ENCODE measurements at places on chromosomes 7 and 10.

DNA sequence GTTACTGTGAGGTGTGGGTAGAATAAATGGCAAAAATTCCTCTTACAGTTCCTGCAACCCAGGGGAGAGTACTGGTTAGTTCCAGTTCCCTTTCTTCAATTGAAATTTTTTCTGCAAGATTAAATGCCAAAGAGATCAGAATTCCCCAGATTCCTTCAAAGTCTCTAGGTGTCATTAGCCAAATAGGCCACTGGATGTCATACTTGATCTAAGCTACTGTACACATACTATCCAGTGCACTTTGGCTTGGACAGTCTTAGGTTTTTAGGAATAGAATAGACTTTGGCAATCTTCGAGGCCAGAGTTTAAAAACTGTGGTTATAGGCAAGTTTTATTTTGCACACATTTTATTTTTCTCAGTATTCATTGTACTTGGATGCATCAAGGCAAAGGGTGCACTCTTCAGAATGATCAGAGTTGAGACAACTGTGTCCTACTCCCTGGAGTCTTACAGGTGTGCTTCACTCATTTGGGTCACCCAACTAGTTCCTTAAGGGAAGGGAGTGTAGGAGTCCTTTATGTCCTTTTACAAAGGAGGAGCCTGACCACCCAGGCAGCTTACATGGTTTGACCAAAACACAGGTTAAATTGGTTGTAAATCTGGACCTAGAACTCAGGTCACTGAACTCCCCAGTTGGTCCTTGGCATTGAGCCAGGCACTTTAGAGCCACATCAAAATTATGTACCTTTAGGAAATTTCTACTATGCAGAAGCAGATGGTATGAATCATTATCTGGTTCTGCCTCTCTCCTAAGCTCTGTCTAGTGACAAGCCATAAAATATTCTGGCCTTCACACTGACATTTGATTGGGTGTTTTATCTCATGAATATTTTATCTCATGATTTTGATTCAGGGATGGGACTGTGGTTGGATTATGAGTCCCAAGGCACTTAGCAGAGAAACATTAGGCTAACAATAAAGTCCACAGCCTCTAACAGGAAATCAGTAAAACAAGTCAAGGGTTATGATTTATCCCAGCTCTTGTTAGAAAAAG lies 49.5 kb downstream of the ASAH2B start:
- peak; percentile 77 for DNase-seq

GRCh38 chr7:1042492-1042833 lies 1.9 kb upstream of the GPR146 start:
- no peak for DNase-seq

DNA sequence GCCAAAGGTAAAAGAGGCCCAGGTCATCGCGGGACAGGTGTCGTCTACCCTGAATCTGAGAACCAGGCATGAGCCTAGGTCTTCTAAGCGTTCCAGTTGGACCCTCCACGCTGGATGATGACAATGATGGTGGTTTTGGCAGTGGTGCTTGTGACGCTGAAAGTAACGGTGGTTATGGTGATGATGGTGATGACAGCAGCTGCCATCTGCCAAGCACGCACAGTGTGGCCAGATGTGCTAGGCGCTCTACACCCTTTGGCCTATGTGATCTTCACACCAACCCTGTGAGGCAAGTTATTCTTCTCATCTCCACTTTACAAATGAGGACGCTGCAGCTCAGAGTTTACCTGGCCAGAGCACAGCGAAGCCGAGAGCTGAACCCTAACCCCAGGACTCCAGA lies 93.9 kb downstream of the FAM53B start:
- no peak for DNase-seq

DNA sequence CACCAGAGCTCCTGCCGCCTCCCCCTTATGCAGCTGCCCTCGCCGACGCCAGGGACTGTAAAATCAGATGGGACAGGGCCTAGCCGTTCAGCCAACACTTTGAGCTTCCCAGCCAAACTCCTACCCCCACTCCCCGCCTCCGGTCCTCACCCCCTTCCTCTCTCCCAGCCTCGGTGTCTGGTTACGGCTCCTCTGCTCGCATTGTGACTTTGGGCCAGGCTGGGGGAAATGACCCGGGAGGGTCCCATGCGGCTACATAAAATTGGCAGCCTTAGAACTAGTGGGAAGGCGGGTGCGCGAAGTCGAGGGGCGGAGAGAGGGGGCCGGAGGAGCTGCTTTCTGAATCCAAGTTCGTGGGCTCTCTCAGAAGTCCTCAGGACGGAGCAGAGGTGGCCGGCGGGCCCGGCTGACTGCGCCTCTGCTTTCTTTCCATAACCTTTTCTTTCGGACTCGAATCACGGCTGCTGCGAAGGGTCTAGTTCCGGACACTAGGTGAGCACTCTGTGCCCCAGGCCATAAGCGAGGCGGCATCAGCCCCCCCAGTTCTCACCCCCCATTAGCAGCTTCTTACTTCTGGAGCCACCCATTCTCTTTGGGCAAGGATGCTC lies at the start of gene KAZALD1:
Gene KAZALD1, plus strand, starts transcription at position 366 of the 608 bp plus-strand sequence. CDS start 604 bp downstream, outside the sequence.
- peak; percentile 91 for DNase-seq

GRCh38 chr10:13528875-13529713 lies at the start of gene BEND7:
Gene BEND7 (minus strand): TSS chr10:13529014. CDS start chr10:13528533, 481 bp downstream.
- DNase-seq: peak; percentile 73

GRCh38 chr10:129956876-129957673 lies 7.0 kb downstream of the EBF3 start:
- DNase-seq: no peak

GRCh38 chr10:49273082-49273465 lies 25.9 kb upstream of the C10orf71 start:
- no peak for DNase-seq

GRCh38 chr10:5089865-5090264 lies 4.3 kb upstream of the AKR1C3 start:
- DNase-seq: peak; percentile 90

- DNase-seq: no peak
These were observed 281.7 kb downstream of the BBS9 start for GRCh38 chr7:33411020-33411419.

DNA sequence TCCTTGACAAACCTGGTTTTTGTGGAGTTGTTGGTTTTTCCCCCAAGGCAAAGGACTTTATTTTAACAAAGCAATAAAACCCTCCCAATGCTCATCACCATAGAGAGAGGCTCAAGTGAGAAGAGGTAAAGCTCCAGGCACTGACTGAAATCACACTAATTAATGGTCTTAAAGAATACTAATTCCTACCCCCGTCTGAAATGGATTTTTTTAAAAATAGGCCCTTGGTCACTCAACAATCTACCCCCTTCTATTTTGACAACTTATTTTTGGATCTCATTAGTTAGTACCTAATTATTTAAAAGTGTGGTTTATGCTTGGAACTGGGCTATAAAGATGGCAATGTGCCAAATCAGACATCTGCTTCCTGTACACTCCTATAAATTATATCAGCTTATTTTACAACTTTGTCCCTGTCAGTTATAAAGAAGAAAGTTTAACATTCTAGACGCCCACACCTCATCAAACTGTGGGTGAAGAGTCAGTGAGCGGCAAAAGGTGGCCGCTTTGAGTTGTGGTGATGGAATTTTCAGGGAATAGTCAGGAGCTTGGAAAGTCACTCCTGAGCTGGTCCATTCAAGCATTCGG lies 10.6 kb downstream of the GLI3 start:
- DNase-seq: peak; percentile 26

GRCh38 chr7:36448781-36449379 lies 59.2 kb downstream of the ANLN start:
- no peak for DNase-seq

GRCh38 chr10:110499796-110500514 lies 2.2 kb downstream of the DUSP5 start:
- DNase-seq: no peak

- DNase-seq: no peak
These were observed 647 bp downstream of the ECHS1 start for GRCh38 chr10:133372507-133372906.

DNA sequence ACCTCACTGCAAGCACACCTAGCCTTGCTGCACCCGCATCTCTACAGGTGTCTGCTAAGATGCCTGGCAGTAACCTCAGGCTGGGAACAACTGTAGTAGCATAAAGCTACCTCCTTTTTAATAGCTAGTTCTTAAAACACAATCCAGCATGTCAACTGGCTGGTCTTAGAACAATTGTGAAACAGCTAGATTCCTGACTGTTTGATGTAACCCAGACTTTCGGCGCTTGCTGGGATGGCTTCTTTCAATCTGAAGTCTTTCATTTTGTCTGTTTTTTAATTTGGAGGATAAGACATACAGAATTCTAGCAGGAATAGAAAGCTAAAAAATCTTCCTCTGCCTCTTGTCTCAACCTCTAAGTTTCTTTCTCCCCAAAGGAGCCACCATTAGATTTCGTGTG lies 59.8 kb downstream of the GSDME start:
- no peak for DNase-seq

GRCh38 chr7:23369695-23370404 lies 70.7 kb downstream of the MALSU1 start:
- DNase-seq: no peak

GRCh38 chr10:34985823-34986222 lies 104.3 kb downstream of the CUL2 start:
- peak; percentile 58 for DNase-seq

DNA sequence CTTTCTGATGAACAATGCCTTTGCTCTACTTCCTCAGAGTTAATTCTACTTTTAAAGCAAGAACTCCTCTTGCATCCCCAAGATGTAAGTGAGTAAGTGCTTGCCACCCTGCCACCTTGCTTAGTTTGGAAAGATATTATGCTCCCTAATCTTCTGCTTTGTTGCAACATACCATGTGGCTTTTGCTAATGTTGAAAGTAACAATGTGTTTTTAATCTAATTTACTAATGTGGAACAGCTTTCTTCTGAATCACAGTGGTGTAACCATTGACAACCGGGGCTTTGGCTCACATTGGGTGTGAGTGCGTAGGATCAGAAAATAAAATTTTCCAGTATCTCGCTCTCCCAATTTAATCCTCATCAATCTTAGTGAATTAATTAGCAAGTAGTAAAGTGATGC lies 254.1 kb upstream of the PTER start:
- DNase-seq: no peak

DNA sequence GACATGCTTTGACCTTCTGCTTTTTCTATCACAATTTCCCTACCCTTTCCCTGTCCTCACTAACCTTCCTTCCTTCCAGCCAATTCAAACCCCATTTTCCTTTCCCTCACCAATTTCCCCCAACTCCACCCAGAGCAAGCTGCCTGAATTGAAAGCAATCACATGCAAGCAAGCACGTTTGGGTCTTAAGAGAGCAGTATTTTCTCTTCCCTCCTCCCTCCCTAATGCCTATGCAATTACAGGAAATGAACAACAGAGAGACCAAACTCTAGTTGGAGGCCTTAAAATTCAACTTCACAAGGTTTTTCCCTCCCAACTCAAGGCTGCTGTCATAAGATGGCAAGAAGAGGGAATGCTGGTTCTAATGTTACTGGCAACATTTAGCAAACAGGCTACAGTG lies 117.2 kb downstream of the MYOF start:
- no peak for DNase-seq

GRCh38 chr10:4198216-4198615 lies 413.2 kb upstream of the KLF6 start:
- no peak for DNase-seq

DNA sequence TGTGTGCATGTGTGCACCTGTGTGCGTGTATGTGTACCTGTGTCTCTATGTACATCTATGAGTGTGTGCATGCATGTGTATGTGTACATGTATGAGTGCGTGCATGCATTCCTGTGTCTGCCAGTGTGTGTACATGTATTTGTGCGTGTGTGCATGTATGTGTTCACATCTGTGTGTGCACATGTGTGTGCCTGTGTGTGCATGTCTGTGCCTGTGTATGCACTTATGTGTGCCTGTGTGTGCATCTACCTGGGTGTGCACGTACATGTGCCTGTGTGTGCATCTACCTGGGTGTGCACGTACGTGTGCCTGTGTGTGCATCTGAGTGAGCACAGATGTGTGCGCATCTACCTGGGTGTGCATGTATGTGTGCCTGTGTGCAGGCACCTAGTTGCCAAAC lies 102.2 kb upstream of the DIP2C start:
- no peak for DNase-seq

DNA sequence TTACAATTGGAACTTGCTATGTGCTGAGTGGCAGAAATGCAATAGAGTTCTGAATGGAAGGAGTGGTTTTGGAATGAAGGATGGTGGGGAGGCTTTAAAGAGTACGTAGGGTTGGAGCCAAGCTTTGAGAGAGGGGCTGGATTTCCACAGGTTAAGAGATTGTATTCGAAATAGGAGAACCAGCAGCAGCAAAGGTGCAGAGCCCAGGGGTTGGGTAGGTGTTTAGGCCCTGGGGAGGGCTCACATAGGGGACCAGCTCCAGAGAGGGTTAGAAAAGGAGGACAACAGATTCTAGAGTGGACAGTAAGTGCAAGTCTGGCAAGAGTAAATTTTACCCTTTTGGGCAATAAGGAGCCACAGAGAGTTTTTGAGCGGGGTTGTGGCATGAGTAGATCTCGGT lies 297.2 kb downstream of the RPS24 start:
- no peak for DNase-seq

DNA sequence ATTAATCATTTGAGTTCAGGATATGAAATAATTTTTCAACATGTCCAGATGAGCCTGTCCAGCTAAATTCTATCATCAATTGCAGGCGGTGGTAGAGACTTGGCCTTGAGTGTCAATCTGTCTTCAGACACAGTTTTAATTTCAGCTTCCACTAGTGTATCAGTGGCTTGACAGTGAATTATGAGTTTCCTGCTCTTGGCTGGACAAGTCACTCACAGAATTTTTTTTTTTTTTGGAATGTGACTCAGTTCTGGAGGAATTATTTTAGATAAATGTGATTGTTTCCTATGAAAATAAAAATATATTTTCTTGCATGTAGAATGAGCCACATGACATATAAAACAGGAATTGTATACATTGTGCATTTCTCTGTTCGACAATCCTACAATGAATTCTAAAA lies 319.9 kb upstream of the AKR1E2 start:
- no peak for DNase-seq

GRCh38 chr10:84097787-84098353 lies 41.4 kb upstream of the GHITM start:
- DNase-seq: peak; percentile 66

DNA sequence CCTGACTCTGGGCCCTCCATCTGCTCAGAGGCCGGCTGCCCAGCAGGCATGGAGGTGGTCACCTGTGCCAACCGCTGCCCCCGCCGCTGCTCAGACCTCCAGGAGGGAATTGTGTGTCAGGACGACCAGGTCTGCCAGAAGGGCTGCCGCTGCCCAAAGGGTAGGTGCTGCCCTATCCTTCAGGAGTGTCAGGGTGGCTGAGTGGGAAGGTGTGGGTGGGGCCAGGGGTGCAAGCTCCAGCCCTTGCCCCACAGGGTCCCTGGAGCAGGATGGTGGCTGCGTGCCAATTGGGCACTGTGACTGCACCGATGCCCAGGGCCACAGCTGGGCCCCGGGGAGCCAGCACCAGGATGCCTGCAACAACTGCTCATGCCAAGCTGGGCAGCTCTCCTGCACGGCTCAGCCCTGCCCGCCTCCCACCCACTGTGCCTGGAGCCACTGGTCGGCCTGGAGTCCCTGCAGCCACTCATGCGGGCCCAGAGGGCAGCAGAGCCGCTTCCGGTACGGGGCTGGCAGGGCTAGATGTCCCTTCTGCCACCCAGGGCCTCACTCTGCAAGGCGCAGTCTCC lies 17.5 kb upstream of the ZNF862 start:
- DNase-seq: peak; percentile 56

- DNase-seq: no peak
These were observed 22.3 kb upstream of the PLA2G12B start for GRCh38 chr10:72976886-72977285.

Measured in DMS53 (cell line).